Sigmoid colon (tissue), 7 donors: ENCODE measurements at places on chromosomes 7 and 10. TPM values are rescaled to one million over a fixed set of nuclear protein-coding genes. Genes with fewer than 3 reads are reported as not detected.

Gene SFTPD
- 3.4 TPM for total RNA-seq

Gene KAZALD1
- total RNA-seq, result 2.8 TPM

Gene ASB10
- not detected for total RNA-seq

Gene VIPR2
- total RNA-seq, result 21.4 TPM

Gene OR6V1
- total RNA-seq, result not detected

Gene CALY
- total RNA-seq, result 5.0 TPM

Gene CPN1
- total RNA-seq, result not detected

Gene SLC26A5
- 0.36 TPM for total RNA-seq

Gene TMEM139
- total RNA-seq, result 0.71 TPM

Gene PAX4
- not detected for total RNA-seq

DNA sequence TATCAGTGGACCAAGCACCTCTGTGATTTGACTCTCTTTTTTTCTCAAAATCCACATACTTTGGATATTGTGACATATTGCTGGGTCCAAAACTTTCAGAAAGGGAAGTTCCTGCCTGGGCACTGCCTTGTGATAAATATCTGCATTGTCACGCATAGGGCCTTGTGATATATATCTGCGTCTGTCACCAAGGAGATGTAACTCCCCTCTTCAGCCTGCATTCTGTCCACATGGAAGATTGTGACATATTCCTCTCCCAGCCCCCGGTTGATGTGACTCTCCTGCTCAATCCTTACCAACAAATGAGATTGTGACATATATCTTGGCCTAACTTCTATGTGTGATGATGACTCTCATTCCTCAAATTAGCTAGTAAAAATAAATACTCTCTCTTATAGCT, 25.4 kb upstream of the ZNF107 start:
- no peak for DNase-seq

DNA sequence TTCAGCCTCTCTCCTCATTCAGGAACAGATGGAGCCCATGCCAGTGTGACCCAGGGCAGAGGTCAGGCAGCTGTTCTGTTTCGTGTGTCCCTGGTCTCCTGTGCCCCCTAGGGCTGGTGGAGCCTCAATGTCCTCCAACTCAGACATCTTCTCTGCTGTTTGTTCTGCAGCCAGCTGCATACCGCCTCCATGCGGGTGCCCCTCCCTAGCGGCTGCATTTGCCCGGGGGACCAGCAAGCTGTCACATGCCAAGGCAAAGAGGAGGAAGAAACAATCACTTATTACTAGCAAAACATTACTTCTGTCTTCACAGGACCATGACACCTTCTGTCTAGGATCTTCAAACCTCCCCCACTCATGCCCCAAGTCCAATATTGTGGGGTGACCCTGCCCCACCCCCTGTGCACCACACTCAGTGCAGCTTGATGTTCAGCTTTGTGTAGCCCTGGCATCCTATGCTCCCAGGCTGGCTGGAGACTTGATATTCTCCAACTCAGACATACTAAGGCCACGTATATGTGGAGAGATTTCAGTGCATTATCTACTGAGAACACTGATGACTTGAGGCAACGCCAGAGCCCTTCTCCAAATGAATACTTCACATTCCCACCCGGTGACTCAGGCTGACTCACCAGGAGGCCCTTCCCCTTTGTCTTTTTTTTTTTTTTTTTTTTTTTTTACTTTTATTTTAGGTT, 188.9 kb downstream of the SKIDA1 start:
- no peak for DNase-seq

DNA sequence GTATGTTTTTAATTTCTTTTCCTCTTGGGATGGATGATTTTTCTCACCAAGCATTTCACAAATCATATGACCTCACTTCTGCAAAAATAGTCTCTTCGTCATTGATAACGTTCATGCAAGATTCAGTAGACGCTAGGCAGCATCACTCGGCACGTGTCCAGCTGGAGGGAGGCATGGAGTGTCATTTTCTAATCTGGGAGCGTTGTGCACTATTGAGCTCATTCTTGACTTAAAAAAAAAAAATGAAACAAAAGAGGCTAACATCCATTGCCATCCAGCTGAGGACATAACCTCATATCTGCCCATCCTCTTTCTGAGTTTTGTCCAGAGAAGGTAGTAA, 56.2 kb downstream of the COL17A1 start:
- DNase-seq, result no peak

GRCh38 chr7:73900286-73900685, 39.3 kb downstream of the TMEM270 start:
- DNase-seq, result no peak

GRCh38 chr10:103804871-103805270, 50.5 kb downstream of the SH3PXD2A start:
- no peak for DNase-seq

- DNase-seq, result no peak
Measured at GRCh38 chr10:110398419-110399105, 93.8 kb upstream of the SMNDC1 start.

DNA sequence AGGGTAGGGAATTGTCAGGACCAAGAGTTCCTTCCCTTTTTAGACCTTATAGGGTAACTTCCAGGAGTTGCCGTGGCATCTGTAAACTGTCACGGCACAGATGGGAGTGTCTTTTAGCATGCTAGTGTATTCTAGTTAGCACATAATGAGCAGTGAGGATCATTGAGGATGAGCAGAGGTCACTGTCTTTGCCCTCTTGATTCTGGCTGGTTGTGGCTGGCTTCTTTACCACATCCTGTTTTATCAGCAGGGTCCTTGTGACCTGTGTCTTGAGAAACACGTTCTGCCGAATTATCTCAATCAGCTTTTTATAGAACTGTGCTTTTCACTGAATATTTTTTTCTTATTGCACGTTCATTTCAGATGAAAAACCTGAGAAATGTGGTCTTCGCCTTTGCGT, 41.5 kb downstream of the MINPP1 start:
- no peak for DNase-seq

DNA sequence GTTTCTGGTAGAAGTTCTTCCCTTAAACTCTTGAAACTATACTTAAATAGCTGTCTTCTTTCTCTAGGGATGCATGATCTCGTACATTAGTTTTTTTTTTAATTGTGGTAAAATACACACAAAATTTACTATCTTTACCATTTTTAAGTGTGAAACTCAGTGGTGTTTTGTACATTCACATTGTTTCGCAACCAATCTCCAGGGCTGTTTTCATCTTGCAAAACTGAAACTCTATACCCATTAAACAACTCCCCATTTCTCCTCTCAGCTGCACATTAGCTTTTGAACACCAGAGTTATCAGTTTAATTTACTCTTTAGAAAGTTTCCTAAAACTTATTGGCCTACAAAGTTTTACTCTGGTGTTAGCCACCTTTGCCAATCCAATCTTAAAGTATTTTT, 45.5 kb upstream of the PRKAR2B start:
- no peak for DNase-seq

GRCh38 chr10:47403446-47404318, 19.6 kb upstream of the ZNF488 start:
- no peak for DNase-seq

DNA sequence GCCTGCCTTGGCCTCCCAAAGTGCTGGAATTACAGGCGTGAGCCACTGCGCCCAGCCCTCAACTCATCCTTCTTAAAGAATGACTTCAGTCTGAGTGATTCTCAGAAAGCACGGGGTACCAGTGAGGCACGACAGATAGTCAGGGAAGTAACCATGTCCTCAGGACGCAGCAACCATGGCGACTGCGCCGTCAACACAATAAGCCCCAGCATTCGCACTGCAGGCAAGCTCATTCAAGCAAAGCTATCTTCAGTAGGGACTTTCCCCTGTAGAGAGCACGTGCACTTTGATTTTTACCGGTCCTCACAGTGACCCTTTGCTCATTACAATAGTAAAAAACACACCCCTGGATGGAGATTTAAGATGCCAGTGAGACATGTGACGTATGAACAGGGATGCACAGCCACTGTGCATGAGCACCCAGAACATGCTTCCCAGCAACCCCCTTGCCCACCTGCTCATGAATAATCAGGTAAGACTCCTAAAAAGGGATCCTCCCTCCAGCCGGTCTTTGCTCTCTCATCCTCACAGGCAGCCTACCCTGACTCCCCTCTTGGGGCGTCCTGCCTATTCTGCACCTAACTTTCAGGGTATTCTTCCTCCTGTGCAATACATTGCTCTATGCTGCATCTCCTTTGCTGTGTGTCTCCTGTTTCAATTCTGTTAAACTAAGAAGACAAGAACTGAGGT, 9.1 kb downstream of the WDR86 start:
- no peak for DNase-seq

DNA sequence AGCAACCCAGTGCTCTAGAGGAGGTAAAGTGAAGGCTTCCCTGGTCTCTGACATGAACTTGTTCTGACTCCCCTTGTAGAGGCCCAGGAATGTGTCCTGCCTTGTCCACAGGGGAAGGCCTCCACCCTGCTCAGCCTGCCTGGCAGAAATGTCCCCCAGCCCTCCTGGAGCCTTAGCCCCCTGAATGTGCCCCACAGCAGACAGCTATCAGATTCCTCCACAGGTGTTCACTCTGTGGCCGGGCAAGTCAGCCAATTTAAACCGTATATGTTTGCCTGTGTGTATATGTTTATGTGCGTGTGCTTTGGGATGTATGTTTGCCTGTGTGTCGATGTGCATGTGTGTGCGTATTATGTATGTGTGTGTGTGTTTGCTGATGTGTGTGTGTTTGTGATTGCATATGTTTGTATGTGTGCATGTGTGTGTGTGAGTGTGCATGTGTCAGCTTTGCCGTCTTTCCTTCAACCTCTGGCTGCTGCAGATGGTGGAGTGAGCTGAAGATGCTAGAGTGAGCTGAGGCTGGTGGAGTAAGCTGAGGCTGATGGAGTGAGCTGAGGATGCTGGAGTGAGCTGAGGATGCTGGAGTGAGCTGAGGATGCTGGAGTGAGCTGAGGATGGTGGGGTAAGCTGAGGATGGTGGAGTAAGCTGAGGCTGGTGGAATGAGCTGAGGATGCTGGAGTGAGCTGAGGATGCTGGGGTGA, 68.9 kb upstream of the ANTXRL start:
- DNase-seq, result no peak

DNA sequence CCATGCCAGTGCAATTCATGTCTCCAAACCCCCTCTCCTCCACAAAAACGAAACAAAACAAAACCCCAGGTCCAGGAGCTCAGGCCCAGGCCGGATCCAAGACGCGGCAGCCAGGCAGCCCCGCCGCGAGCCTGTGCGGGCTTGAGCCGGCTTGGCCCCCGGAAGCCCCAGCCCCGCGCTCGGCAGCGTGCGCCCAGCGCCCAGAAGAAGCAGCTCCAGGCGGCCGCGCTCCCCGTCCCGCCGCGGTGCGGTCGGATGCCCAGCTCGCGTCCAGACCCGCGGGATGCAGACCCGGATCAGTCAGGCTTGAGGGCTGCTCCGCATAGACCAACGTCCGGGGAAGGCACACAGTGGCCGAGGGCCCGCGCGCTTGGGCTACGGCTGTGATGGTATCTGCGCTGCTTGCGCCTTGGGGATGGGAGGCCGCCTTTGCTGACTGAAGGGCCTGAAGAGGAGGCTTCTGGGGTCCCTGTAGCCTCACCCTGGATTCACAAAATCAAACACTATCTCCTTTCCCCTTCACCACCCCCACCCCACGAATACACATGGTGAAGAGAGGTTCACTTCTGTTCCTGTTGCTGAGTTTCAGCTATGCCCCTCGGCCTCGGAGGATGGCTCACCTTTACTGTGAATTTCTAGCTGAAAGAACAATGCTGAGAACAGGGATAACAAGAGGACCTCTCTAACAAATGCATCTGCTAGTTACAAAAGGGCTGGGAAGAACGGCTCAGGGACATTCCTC, 79.9 kb upstream of the EN2 start:
- DNase-seq, result no peak

DNA sequence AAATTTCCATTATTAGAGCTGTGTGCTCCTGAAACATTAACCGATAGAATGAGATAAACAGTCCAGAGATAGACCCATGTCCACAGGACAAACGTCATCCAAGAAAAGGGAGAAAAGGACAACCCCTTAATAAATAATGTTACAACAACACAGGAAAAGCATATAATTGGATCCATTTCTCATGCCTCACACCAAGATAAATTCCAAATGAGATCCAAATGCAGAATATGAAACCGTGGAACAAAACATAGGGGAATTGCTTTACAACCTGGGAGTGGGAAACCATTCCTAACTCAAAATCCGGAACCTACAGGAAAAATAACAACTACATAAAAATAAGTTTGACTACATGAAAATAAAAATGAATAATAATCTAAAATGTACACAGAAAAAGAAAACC, 22.4 kb upstream of the NEBL start:
- DNase-seq, result no peak

GRCh38 chr10:79435271-79436065, 10.0 kb downstream of the ZCCHC24 start:
- DNase-seq, result peak; percentile 88

- DNase-seq, result no peak
Measured at GRCh38 chr10:112811741-112812551, 138.1 kb upstream of the TCF7L2 start.

DNA sequence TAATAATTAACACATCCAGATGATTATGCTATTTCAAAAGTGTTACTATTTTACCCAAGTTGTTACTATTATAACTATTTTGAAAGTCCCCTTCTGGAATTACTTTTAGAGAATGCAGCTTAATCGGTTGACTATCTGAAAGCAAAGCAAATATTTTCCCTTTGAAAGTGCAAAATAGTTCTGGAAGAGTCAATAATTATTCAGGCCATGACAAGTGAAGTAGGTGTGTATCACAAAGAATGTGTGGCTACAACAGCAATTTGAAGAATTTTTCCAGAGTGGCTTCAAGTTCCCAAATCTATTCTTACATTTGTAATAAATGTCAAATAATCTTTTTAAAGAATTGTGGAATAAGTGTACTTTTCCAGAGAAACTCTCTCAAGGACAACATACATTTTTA, 42.8 kb downstream of the RNLS start:
- DNase-seq, result no peak

DNA sequence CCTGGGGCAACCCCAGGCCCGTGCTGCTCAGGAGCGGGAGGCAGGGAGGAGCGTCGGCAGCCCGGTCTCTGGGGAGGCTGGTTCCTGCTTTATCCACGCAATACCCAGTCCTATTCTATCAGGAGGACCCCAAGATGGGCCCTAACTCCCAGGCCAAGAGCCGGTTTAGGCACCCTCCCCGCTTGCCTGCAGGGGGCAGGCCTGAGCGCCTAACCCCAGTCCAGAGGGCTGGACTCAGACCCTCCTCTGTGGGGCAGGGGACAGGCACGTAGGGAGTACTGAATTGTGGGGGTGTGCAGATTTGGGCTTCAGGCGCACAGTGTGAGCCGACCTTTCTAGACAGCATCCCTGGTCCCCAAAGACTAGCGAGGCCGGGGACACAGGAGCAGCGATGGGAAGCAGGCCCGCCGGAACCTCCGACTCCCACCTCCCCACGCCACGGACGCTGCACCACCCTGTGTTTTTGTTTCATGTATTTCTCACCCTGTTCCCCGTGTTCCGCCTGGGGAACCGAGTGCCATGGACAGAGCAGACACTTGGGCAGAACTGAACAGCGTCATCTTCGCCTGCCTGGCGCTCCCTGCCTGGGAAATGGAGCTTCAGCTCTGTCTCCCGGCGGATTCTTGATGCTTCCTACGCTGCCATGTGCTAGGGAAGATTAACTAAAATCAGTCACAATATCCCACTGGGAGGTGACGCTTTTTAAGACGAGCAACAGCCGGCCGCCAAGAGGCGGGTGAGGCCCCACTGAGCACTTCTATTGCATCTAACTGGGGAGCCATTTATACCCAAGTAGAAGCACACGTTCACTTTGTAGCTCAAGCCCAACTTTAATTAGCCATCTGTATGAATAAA, 5.3 kb downstream of the NUDT1 start:
- DNase-seq, result no peak
